ENCODE measurements at places on chromosomes 7 and 10. TPM values are rescaled to one million over a fixed set of nuclear protein-coding genes. Genes with fewer than 3 reads are reported as not detected.
A peak's percentile ranks its signal among the peaks of the same experiment; 100 is the strongest.

DNA sequence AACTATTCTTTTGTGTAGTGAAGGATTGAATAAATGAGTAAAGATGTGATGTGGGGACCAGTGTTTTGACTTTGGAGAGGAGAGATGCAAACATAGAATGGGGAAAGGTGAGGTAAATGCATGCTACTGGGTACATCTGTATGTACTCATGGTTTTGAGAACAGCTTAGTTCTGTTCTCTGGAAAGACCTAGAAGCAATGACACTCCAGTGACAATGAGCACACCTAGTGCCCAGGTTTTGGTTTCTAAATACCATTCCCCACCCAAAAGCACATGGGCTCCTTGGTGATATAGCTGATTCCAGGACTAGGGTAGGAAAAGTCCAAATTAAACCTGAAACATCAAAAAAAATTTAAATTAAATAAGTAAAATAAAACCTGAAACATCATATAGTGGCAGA is 22.6 kb upstream of the HSPA12A start:
- no peak overlapping the region for H3K4me3 ChIP-seq
- no peak for DNase-seq
- H3K36me3 ChIP-seq, result no peaks in the 10 kb centered on the region
- H3K27me3 ChIP-seq, result peaks cover 4% of the 10 kb centered on the region
- H3K27ac ChIP-seq, result no peak overlapping the region
- H3K4me1 ChIP-seq, result peaks cover 37% of the 10 kb centered on the region

Gene VWC2
- total RNA-seq, result not detected

- H3K36me3 ChIP-seq, result no peaks in the 10 kb centered on the region
- H3K27me3 ChIP-seq, result no peaks in the 10 kb centered on the region
- DNase-seq, result no peak
- H3K4me1 ChIP-seq, result peaks cover 57% of the 10 kb centered on the region
- H3K27ac ChIP-seq, result peak overlapping the region; percentile 92
- peak overlapping the region; percentile 91 for H3K4me3 ChIP-seq
Measured at GRCh38 chr10:98266647-98267046, 1.3 kb downstream of the LOXL4 start.

Gene TEX36
- not detected for total RNA-seq

DNA sequence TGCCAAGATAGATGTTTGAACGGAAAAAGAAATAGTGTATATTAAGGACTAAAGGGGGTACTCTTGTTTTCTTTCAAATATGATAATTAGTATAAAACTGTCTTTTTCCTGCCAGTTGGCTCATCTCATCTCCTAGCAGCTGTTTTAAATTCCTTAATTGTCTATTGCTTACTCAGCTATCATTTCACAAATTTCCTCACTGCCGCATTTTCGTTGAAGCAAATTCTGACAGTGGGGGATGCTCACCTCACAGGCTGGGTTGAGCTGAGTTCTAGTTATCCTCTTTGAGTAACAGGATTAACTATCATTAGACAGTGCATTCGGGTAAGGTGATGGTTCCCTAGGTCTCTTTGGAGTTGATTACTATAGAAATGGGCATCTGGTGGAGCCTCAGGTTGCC is 592.0 kb downstream of the AUTS2 start:
- no peaks in the 10 kb centered on the region for H3K36me3 ChIP-seq
- H3K4me3 ChIP-seq, result no peak overlapping the region
- no peak for DNase-seq
- H3K27me3 ChIP-seq, result no peaks in the 10 kb centered on the region
- H3K27ac ChIP-seq, result no peak overlapping the region

Gene GNAT3
- not detected for total RNA-seq

DNA sequence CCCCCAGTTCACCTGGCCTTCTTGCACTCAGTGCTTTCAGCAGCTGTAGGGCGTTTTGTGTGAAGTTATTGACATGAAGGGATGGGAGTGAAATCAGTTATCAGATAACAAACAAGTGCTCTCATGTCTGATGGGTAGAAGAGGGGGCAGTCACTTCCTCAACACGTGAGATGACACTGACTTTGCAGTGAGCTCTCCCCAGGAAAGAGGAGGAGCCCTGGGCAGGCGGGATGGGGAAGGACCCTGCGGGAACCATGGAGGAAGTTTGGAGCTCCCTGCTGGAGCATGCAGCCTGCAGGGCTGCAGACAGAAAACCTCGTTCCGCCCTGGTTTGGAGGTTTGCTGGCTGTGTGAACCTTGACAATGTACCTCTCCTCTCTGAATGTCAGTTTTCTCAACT is 38.7 kb downstream of the GPR26 start:
- H3K27me3 ChIP-seq, result peaks cover 16% of the 10 kb centered on the region
- H3K27ac ChIP-seq, result no peak overlapping the region
- H3K4me1 ChIP-seq, result no peaks in the 10 kb centered on the region
- no peak for DNase-seq
- no peaks in the 10 kb centered on the region for H3K36me3 ChIP-seq
- H3K4me3 ChIP-seq, result no peak overlapping the region

DNA sequence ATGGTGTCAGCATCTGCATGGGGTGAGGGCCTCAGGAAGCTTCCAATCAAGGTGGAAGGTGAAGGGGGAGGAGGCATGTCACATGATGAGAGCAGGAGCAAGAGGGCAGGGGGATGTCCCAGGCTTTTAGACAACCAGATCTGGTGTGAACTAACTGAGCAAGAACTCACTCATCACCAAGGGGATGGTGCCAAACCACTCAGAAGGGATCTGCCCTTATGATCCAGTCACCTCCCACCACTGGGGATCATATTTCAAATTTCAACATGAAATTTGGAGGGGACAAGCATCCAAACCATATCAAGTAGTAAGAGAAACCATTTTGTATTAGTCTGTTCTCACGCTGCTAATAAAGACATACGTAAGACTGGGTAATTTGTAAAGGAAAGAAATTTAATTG is 33.6 kb downstream of the THNSL1 start:
- no peaks in the 10 kb centered on the region for H3K27me3 ChIP-seq
- no peak for DNase-seq
- peaks cover 19% of the 10 kb centered on the region for H3K4me1 ChIP-seq
- H3K4me3 ChIP-seq, result no peak overlapping the region

- H3K4me3 ChIP-seq, result no peak overlapping the region
- H3K4me1 ChIP-seq, result no peaks in the 10 kb centered on the region
- peaks cover 36% of the 10 kb centered on the region for H3K27me3 ChIP-seq
- no peak for DNase-seq
Measured at GRCh38 chr7:45703373-45703821, 129.2 kb downstream of the ADCY1 start.

Gene AKR1C8
- not detected for total RNA-seq

DNA sequence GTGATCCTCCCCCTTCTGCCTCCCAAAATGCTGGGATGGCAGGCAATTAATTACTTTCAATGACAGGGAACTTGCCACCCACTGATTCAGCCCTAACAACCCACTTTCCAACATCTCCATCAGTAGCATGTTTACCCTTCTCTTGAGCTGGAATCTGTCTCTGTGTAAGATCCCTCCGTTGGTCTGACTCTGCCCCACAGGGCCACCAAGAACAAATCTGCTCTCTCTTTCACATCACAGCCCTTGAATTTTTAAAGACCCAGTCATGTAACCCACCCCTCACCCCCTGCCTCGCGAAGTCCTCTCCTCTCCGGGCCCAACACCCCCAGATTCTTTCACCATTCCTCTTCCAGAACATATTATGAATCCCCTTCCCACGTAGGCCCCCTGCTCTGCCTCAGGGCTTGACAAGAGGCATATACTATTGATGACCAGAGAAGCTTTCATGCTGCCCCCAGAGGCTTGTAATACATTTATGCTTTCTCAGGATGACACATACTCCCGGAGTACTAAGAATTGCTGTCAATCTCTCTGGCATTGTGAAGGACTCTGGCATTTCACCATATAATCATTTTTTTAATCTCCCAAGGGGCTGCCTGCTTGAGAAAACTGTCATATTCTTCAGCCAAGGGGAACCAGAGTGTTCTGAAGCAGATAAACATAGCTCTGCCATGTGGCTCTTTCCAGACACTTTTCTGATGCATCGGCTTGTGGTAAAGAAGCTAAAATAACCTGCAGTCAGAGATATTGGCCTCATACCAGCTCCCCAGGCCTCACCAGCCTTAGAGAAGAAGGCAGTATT is 179.2 kb upstream of the AUTS2 start:
- H3K4me1 ChIP-seq, result no peaks in the 10 kb centered on the region
- H3K27ac ChIP-seq, result no peak overlapping the region
- H3K36me3 ChIP-seq, result no peaks in the 10 kb centered on the region
- H3K27me3 ChIP-seq, result no peaks in the 10 kb centered on the region

GRCh38 chr10:78251016-78251385 is 217.3 kb downstream of the RPS24 start:
- no peak for DNase-seq
- H3K4me1 ChIP-seq, result peaks cover 61% of the 10 kb centered on the region
- H3K27ac ChIP-seq, result peak overlapping the region; percentile 3
- H3K4me3 ChIP-seq, result no peak overlapping the region

Gene GOLGA7B
- not detected for total RNA-seq

- no peak for DNase-seq
- no peaks in the 10 kb centered on the region for H3K4me1 ChIP-seq
- no peaks in the 10 kb centered on the region for H3K36me3 ChIP-seq
- peaks cover 17% of the 10 kb centered on the region for H3K27me3 ChIP-seq
- no peak overlapping the region for H3K27ac ChIP-seq
Measured at GRCh38 chr10:32169556-32169955, 113.3 kb upstream of the KIF5B start.

DNA sequence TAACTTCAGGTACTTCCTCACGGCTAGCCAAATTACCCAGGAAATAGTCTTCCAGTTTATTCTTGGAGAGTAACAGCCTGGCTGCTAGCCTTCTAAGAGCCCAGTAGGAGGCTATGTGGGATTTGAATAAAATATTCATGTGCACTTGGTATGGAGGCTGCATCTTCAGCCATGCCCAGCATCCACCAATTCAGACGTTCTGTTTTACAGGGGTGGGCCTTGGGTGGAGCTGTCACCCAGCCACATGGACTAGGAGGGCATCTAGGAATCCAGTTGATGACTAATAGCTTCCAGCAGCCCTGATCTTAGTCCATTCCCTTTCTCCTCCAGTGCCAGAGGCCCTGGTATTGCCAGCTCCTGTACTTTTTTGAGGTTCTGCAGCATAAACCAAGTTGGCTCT is 66.3 kb upstream of the ZRANB1 start:
- H3K4me1 ChIP-seq, result peaks cover 10% of the 10 kb centered on the region
- peaks cover 25% of the 10 kb centered on the region for H3K27me3 ChIP-seq
- H3K4me3 ChIP-seq, result no peak overlapping the region
- H3K36me3 ChIP-seq, result no peaks in the 10 kb centered on the region

GRCh38 chr7:13188922-13189321 is 501.5 kb downstream of the ARL4A start:
- no peak overlapping the region for H3K27ac ChIP-seq
- no peaks in the 10 kb centered on the region for H3K27me3 ChIP-seq
- no peak for DNase-seq
- no peak overlapping the region for H3K4me3 ChIP-seq

DNA sequence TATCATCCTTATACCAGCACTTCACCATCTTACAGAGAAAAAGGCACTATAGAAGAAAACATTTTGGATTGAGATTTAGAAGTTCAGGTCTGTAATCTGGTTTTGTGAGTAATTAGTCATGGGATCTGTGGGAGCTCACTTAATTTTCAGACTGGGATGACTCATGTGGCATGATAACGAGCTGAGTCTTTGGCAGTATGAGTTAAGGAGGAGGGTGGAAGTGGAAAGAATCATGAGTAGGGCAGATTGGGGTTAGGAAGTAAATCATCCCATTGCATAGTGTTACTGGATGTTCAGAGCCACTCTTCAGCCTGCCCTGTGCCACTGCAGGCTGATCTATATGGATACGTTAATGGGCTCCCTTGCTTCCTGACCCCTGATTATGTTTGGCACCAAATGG is 64.9 kb downstream of the ZNF92 start:
- no peaks in the 10 kb centered on the region for H3K36me3 ChIP-seq
- peak overlapping the region; percentile 39 for H3K27ac ChIP-seq
- H3K27me3 ChIP-seq, result peaks cover 9% of the 10 kb centered on the region
- DNase-seq, result peak; percentile 90

DNA sequence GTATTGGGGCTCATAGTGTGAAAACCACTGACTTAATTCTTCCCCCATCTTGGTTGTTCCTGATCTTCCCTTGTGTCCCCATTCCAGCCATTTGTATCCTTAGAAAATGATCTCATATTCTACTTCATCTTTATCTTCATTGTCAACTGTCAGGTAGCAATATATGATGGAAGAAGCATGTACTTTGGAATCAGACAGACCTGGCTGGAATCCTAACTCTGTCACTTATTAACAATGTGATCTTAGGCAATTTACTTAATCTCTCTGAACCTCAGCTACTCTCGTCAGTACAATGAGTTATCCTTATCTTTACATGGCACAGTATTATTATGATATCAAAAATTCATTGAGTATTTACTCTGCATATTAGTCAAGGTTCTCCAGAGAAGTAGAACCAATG is 10.1 kb downstream of the CFTR start:
- no peaks in the 10 kb centered on the region for H3K4me1 ChIP-seq
- no peaks in the 10 kb centered on the region for H3K27me3 ChIP-seq
- no peak overlapping the region for H3K27ac ChIP-seq
- H3K4me3 ChIP-seq, result no peak overlapping the region
- no peaks in the 10 kb centered on the region for H3K36me3 ChIP-seq

Gene CHST3
- total RNA-seq, result 38.5 TPM

Gene OPN1SW
- total RNA-seq, result not detected

GRCh38 chr10:59944339-59944935 is 38.1 kb upstream of the CCDC6 start:
- no peaks in the 10 kb centered on the region for H3K4me1 ChIP-seq
- H3K27ac ChIP-seq, result no peak overlapping the region
- no peak overlapping the region for H3K4me3 ChIP-seq
- DNase-seq, result no peak
- no peaks in the 10 kb centered on the region for H3K36me3 ChIP-seq

- H3K4me1 ChIP-seq, result peaks cover 36% of the 10 kb centered on the region
- peak; percentile 44 for DNase-seq
- peak overlapping the region; percentile 60 for H3K27ac ChIP-seq
- H3K27me3 ChIP-seq, result peaks cover 3% of the 10 kb centered on the region
Measured at GRCh38 chr7:2688409-2689342, 674 bp downstream of the AMZ1 start.

DNA sequence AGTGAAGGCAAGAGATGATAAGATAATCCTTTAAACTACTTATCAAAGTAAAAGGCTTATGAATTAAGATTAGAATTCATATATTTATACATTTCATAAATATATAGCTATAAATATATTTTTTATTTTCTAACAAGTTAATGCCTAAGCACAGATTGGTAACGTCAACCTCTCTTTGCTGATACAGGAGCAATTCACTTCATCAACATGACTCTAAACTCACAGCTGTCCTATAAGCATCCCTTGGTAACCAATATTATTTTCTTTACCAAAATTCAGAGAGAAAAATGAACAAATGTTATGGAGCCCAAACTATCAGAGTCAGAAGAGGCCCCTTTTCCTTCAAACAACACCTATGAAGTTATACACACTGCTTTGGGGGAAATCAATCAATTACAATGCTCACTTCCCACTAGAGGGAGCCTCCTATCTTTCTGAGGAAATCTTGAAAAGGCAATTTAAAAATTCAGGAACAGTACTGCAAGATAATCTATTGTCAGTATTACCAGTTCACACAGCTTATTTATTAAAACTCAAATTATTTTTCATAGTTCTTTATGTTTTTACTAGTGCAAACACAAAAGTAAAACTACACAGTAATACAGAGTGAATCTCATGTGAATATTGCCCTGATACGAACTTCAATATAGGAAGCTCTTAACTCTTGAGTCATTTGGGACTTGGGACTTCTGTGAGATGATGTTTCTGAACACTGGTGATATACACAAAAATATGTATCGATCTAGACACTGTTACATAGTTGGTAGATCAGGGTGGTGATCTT is 51.0 kb upstream of the NOBOX start:
- no peaks in the 10 kb centered on the region for H3K36me3 ChIP-seq
- DNase-seq, result no peak
- no peak overlapping the region for H3K4me3 ChIP-seq
- no peaks in the 10 kb centered on the region for H3K4me1 ChIP-seq
- H3K27ac ChIP-seq, result no peak overlapping the region
- no peaks in the 10 kb centered on the region for H3K27me3 ChIP-seq

Gene GRM8
- not detected for total RNA-seq
